Myocyte (in vitro differentiated cells): ENCODE measurements at places on chromosomes 1 and 21.

GRCh38 chr21:36203603-36203889, 46.9 kb downstream of the DOP1B start:
- DNase-seq = peak; percentile 53

DNA sequence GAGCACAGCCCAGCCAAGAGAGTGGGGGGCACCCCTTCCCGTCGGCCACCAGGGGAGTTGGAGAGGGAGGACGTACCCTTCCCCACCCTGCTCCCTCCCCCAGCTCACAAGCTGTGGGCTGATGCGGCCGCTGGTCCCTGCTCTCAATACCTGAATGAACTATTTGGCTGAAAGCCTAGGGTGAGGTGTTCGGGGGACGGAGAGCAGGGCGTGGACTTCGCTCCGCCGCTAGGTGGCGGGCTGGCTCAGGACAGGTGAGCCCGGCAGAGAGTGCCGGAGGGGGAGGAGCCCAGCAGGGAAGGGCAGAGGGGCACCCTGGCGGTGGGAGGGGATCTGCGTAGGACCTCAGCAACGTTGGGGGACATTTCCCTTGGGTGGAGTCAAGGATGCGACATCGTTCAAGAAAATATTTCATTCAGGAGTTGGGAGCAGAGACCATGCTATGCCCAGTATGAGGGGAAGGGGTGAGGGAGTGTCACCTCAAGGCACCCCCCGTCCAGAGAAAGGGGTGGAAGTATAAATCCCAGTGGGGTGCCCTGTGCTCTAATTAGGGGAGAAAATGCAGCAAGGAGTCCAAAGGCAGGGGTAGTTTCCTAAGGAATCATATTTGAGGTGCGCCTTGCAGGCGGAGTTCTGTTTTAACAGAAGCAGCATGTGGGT, 12.0 kb upstream of the RHBG start:
- peak; percentile 9 for DNase-seq

GRCh38 chr1:85359874-85360721, 83.7 kb upstream of the BCL10 start:
- DNase-seq = no peak

DNA sequence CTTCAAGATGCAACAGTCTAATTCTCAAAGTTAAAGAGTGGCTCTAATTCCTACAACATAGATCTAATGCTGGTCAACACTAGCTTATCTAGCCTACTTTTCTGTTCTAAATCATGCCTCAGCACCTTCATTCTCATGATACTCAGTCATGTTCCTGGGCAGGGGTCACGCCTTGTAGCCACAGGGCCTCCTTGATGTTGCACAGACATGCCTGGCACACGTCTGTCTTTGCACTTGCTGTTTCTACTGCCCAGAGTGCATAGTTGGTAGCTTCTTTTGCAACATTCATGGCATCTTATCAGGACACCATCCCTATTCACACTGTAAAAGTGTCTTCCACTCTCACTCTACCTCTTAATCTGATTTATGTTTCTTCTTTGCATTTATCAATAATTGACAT, 76.6 kb downstream of the TBX15 start:
- DNase-seq = no peak

GRCh38 chr1:62800825-62801306, 16.9 kb downstream of the ATG4C start:
- DNase-seq = peak; percentile 8
